Breast epithelium (tissue), 4 donors: ENCODE measurements at places on chromosomes 12 and 14. TPM values are rescaled to one million over a fixed set of nuclear protein-coding genes. Genes with fewer than 3 reads are reported as not detected.

- no peak for DNase-seq
Measured at GRCh38 chr12:1197264-1198018, 206.4 kb downstream of the ERC1 start.

DNA sequence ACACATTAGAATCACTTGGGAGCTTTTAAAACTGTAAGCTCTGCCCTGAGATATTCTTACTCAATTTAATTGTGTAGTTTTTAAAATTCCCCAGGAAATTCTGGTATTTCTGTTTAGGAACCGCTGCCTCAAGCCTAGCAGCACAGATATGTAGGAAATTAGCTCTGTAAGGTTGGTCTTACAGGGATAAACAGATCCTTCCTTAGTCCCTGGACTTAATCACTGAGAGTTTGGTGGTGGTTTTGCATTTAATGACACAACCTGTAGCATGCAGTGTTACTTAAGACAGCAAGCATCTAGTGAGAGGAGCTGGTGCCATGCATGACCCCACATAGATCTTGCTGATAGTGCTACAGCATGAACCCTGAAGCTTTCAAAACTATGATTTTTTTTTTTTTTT is 19.9 kb upstream of the PAPLN start:
- DNase-seq = no peak

DNA sequence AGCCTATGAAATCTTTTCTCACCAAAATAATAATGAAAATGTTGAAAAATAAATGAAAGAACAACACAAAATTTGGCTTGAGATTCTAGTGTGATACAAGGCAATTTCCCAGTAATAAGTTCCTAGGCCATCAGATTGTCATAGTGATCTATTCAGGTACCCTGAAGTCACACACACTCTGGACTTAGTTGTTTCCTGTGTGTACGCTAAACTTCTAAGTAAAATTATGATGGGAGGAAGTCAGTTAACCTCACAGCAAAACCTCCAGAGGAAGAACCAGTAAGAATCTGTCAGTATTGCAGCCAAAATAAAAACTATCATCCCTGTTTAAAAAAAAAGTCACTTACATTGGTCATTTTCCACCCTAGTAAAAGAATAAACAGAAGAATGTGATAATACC is 81.9 kb downstream of the DBX2 start:
- no peak for DNase-seq

GRCh38 chr14:28751467-28752058 is 15.0 kb upstream of the FOXG1 start:
- DNase-seq = no peak

GRCh38 chr14:25750436-25750835 is 700.5 kb upstream of the STXBP6 start:
- no peak for DNase-seq

DNA sequence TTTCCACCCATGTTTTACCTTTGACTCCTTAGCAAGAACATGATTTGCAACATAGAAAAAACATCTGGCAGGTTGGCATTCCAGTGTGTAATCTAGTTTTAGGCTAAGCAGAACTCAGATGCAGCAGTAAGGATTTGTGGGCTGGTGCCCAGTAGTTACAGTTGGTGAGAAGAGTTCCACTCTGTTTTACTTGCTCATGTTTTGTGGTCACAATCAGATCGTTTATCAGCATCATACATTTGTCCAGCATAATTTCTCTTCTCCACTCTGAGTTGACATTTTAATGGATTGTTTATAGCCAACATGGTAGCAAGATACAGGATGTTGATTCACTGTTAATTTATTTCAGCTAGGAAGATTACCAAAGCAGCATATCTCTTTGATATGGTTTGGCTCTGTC is 120.0 kb downstream of the PDE6H start:
- DNase-seq = no peak

Gene GPR162
- total RNA-seq = 4.1 TPM

Gene EML5
- 0.96 TPM for total RNA-seq

GRCh38 chr12:108547686-108548085 is 13.3 kb downstream of the SART3 start:
- no peak for DNase-seq

Gene B4GALNT3
- 4.6 TPM for total RNA-seq

Gene FAM90A1
- not detected for total RNA-seq

- DNase-seq = no peak
Measured at GRCh38 chr12:70258605-70259403, 15.6 kb downstream of the CNOT2 start.

- DNase-seq = no peak
Measured at GRCh38 chr14:56857216-56857615, 46.9 kb upstream of the OTX2 start.
